ENCODE measurements at places on chromosomes 5 and 9.
A peak's percentile ranks its signal among the peaks of the same experiment; 100 is the strongest.

DNA sequence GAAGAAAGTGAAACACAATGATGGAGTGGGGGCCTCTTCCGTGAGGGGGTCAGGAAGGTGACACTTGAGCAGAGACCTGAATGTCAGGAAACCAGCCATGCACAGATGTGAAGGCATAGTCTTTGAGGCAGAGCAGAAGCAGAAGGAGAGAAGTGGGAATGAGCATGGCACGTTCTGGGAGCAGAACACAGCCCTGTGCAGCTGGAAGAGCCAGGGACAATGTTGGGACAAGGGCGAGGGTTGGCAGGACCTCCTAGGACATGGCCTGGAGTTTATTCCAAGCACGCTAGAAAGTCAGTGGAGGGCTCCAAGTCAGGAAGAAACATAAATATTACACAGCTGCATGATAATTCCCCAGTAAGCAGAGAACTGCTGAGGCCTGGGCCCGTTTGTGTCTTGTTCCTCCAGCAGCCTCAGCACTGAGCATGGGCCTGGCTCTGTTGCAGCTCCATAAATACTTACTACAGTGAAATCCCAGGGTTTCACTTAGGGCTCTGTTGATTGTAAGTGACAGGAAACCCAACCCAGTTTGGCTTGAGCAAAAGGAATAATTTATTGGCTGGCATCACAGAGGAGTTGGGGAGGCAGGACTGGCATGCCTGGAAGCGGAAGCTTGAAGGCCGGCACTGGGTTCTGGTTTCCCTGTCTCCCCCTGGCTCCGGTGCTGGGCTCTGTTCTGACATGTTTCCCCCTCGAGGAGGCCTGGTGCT, 66.2 kb downstream of the MVB12B start:
- DNase-seq: no peak

DNA sequence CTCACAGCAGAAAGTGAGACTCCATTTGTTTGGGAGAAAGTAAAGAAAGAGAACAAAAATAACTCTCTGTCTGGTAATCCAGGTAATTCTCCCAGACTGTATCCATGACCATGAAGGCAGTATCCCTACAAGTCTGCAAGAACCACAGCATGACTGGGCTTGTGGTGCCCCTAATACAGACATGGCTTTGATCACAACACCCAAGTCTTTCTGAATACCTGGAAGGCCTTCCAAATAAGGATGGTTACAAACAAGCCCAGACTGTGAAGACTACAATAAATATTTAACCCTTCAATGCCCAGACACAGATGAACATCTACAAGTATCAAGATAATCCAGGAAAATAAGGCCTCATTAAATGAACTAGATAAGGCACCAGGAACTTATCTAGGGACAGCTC, 481.1 kb upstream of the RORB start:
- no peak for DNase-seq

- DNase-seq: peak; percentile 76
Measured at GRCh38 chr9:82961504-82962125, 101.3 kb downstream of the RASEF start.

- no peak for DNase-seq
Measured at GRCh38 chr5:110021251-110021650, 331.5 kb downstream of the MAN2A1 start.

DNA sequence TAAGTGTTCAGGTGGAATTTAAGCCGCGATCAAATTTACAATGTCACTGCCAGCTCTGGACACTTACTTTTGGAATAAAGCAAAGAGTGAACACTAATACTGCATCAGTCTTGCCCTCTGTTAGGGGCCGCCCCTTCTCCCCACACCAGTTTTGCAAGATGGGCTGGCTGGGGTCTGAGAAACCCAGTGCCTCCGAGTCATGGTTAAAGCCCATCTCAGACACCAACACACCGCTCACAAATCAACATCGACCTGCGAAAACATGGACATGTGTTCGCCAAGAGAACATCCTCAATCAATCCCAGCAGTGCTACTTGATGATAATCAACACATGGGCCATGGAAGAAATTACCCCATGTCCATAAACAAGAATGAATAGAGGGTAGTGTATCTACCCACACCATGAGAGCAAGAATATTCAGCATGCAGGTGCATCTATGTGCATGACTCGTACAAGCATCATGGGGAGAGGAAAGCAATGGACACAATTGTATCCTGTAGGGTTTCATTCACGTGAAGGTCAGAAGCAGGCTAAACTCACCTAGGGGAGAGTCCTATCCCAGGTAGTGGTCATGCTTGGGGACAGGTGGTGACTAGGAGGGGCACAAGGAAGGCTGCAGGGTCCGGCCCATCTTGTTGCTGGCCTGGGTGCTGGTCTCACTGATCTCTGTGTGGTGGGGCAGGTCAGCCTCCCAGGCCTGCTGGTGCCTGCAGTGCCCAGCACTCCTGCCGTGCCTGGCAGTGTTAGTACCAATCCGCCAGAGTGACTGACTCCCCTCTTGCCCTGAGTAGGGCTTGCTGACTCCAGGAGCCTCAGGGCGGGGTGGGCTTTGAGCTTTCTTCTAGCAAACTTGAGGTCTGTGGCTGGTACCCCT, 5.0 kb downstream of the S1PR3 start:
- DNase-seq: no peak

DNA sequence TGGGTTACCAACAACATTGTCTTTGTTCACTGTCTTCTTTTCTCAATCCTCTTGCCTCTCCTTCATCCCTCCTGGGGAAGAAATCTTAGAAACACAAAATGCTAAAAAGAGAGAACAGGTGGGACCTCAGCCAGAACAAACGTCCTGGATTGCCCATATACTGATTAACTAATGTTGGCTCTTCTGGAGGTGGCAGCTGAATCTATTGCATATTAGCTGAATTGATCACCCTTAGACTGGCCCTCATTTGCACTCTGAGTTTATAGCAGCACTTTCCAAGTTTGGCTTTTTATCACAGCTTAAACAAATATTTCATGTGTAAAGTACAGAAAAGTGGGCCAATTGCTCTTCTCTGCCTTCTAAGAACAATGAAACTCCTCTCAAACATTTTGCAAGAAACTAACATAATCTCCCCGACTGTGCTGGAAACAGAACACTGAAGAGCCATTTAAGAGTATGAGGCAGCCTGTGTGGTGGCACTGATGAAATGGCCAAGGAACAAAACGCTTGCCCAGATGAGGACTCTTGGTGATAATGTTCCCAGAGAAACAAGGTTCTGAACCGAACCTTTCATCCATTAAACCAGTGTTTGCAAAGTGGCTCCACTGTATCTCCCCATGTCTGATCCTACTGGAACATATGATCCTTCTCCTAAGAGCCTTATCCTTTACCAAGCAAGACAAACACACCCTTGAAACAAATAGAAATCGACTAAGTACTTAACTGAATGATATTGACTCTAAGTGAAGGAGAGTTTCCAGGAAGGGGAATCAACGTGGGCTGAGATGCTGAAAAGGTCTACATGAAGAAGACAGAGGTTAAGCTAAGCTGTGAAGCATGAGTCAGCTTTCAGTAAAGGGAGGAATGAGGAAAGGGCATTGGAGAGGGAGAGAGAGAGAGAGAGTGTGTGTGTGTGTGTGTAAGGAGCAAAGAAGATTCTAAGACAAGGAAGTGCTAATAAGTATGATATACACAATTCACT, 83.2 kb upstream of the LIFR start:
- DNase-seq: no peak

DNA sequence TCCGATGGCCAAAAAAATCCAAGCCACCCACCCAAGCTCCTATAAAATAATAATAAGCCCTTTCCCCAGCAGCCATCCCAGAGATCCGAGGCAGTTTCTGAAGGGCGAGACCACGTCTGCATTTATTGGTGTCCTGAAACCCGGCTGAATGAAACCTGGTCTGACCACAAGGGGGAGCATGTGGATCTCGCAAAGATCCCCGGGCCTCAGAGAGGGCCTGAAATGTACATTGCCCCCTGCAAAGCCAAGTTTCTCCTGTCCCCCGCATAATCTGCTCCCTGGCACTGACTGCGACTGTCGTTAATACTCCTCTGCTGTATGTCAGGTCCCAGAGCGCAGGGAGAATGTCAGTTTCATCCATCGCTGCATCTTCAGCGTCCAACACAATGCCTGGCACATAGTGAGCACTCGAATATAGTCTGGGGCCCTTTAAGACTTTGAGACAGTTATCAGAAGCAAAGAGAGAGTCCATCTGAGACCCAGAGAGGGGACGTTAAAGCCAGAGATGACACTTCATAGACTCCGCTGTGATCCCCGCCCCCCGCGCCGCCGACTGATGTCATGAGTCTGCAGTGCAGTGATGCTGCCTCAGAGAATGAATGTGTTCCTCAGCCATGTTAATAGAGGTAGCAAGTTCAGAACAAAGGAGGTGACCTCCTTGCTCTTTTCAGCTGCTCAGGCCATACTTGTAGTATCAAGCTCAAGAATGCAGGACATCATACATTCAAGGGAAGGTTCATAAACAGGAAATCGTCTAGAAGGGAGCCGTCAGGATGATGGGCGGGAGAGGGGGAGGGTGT, 74.5 kb upstream of the BARHL1 start:
- peak; percentile 88 for DNase-seq

GRCh38 chr9:89555451-89556375, 49.1 kb upstream of the GADD45G start:
- DNase-seq: no peak

DNA sequence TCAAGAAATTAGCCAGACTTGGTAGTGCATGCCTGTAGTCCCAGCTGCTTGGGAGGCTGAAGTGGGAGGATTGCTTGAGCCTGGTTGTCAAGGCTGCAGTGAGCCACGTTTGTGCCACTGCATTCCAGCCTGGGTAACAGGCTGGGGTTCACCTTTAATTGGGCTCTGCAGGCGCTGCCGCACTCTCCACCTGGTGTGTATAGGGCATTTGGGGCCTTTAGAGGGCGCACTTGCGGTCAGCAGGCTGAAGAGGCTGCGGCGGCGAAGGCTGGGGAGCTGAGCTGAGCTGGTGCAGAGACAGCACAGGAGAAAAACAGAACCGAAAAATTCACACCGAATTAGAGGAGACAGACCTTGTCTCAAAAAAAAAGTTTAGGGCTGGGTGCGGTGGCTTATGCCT, 31.2 kb downstream of the CDK7 start:
- peak; percentile 36 for DNase-seq

DNA sequence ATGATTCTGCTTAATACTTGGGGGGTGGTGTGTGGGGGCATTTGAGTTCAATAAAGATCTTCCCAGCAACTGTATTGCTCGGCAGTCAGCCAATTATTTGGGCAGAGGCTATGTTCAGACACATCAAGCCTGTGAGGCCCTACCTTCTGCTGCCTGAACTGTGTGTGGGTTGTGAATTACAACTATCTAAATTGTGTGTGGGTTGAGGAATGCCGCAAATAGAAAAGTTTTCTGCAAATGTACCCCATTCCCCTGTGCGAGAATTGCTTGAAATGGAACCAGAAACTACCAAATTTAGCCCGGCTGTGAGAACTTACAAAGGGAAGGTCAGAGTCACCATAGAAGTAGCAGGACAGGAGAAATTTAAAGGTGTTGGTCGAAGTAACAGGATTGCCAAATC, 360.0 kb upstream of the PIK3R1 start:
- no peak for DNase-seq

DNA sequence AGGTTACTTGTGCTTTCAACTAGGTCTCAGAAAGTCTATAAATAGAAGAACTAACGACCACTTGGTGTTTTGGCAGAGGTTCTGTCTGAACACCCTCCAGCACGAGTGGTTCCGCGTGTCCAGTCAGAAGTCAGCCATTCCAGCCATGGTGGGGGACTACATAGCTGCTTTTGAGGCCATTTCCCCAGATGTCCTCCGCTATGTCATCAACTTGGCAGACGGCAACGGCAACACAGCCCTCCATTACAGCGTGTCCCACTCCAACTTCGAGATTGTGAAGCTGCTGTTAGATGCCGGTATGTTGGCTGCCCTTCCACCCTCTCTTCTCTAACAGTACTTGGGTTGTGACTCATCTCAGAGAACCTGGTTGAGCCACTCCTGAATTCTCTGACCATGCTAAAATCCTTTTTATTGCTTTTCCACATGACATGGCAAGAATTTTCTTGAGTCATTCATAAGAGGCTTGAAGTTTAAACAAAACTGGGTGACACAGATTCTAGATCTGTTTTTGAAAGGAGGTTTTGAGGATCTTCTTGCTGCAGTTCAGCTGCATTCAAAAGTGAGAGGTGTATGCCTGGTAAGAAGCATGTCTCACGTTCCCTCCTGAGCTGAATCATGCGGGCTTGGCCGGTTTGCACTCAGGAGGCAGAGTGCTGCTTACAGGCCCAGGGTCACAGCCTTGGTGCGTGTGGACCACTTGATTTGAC, 103.1 kb upstream of the DMRT1 start:
- DNase-seq: no peak

DNA sequence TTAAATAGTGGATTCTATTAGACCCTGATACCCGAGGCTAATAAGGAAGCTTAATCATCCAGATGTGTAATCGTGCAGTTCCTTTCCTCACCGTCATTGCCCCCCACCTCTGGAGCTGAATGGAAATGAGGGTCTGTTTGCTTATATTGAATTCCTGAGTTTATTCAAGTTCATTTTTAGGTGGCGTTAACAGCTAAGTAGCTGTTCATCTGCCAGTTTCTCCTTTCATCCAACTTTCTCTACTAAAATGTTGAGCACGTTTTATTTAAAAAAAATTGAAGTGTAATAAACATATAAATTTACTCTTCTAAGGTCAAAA, 291.0 kb downstream of the DOCK8 start:
- no peak for DNase-seq

GRCh38 chr5:27129926-27130325, 91.5 kb upstream of the CDH9 start:
- no peak for DNase-seq

GRCh38 chr9:71680189-71680980, 87.9 kb downstream of the CEMIP2 start:
- DNase-seq: no peak

GRCh38 chr9:34079181-34079580, 30.5 kb upstream of the UBAP2 start:
- no peak for DNase-seq

DNA sequence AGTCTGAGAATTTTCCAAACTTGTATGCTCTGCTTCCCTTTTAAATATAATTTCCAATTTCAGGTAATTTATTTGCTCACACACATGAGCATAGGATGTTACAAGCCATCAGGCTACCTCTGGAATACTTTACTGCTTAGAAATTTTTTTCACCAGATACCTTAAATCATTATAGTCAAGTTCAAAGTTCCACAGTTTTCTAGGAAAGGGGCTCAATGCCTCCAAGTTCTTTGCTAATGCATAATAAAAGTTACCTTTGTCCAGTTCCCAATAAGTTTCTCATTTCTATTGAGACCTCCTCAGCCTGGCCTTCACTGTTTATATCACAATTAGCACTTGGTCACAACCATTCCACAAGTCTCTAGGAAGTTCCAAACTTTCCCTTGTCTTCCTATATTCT, 16.2 kb upstream of the UGT3A1 start:
- DNase-seq: no peak

GRCh38 chr5:149759986-149760853, 30.1 kb downstream of the PPARGC1B start:
- no peak for DNase-seq

GRCh38 chr9:93096131-93096802, at the start of gene CARD19:
TSS of gene CARD19 (plus strand) at chr9:93096217. CDS start at chr9:93096346, 129 bp downstream.
- DNase-seq: peak; percentile 35

- DNase-seq: peak; percentile 62
Measured at GRCh38 chr5:135426102-135427082, 20.8 kb downstream of the DCANP1 start.

Data from HEK293T (cell line).